Mesenteric fat pad (tissue), 1 donor: ENCODE measurements at places on chromosomes 2 and 18.

GRCh38 chr2:152513681-152514080, 178.7 kb downstream of the FMNL2 start:
- DNase-seq = no peak

DNA sequence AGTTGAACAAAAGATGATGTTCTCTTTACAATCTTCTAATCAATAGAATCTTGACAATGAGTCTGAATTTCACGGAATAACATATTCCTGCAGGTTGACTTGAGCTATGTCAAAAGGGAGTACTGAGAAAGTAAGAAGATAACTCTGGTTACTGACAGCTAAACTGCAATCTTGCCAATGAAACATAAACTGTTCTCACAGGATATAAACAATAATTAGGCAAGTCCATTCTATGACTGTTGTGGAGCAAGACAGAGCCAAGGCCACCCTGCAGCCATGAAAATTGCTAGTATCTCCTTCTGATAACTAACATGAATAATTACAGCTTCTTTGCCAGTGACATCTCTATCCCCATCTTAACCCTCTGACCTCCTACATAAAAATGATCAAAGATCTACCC, 6.3 kb upstream of the RPRD1A start:
- DNase-seq = no peak

- DNase-seq = peak; percentile 14
These were observed 88.7 kb upstream of the LCLAT1 start for GRCh38 chr2:30358351-30358750.

- peak; percentile 65 for DNase-seq
These were observed 25.5 kb downstream of the CRACDL start for GRCh38 chr2:98910349-98911125.

DNA sequence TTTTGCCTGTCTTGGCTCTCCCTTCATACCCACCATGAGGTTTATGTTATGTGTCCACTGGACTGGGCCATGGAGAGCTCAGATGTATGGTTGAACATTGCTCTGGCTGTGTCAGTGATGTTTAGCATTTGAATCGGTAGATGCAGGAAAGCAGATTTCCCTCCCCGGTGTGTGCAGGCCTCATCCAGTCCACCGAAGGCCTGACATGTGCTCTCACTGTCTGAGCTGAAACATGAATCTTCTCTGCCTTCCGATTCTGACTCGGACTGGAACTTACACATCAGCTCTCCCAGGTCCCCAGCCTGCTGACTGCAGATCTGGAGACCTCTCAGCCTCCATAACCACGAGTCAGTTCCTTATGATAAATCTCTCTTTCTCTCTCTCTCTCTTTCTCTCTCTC, 72.4 kb upstream of the SLC66A3 start:
- peak; percentile 47 for DNase-seq
